Stimulated activated CD8-positive, alpha-beta memory T cell treated with anti-CD3 and anti-CD28 coated beads, Interleukin-15, amount 100 ng/mL, for 24 hours (primary cell): ENCODE measurements at places on chromosomes 12 and 14.

GRCh38 chr12:78555802-78556201, 308.8 kb upstream of the SYT1 start:
- DNase-seq, result no peak

GRCh38 chr14:104546591-104547309, 32.8 kb upstream of the C14orf180 start:
- no peak for DNase-seq

GRCh38 chr12:69204191-69204590, 35.2 kb upstream of the CPSF6 start:
- DNase-seq, result no peak

GRCh38 chr12:74456431-74456830, 81.2 kb upstream of the ATXN7L3B start:
- DNase-seq, result no peak

DNA sequence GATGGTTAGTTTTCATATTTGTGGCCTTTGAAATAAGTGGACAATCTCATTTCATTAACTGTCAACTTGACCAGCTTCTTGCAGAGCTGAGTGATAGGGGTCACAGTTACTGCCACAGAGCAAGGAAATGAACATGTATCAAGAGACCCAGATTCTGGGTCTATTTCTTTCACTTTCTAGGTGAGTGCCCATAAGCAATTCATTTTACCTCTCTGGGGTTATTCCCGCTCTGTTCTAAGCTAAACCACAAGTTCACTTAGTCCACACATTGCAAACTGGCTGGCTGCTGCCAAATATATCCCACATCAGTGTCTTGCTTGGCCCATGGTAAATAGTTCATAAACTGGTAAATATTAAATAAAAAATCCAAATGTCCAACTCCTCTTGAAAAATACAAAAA, 29.9 kb downstream of the GPHB5 start:
- no peak for DNase-seq

- no peak for DNase-seq
Observed at GRCh38 chr14:21090194-21090939, 8.1 kb downstream of the ZNF219 start.

GRCh38 chr12:53726946-53727309, 324 bp downstream of the CALCOCO1 start:
- DNase-seq, result no peak

DNA sequence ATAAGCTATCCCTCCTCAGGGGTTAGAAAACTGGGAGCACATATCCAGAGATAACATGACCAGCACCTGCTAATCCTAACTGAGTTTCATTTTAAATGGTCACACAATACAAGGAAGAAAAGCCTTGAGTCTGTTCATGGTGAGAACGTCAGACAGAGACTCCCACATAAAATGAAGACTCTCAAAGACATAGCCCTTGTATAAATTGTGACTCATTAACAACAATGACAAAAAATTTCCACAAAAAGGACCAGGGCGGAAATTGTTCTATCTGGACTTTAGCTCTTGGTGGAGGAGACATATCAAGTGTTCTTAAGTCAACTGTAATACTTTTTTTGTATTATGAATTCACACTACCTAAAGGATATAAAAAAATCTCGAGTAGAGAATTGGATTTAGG, 313.7 kb upstream of the DCN start:
- no peak for DNase-seq

DNA sequence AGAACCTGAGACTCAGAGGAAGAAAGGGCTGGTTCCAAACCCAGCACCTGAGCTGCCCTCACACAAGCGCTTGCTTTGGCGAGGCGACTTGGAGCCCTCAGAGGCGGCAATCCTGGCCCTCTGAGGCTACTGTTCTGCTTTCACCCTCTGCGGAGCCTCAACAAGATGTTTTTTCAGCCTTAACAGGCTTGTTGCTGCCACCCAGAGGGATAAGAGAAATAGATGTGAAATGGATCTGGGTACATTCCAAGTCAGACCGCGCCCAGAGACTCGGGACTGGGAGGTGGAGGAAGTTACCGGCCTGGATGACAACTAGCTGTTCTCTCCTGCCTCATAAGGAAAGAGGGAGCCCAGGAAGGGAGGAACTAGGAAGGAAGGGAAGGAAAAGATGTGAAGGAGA, 89.6 kb downstream of the TTC7B start:
- DNase-seq, result no peak

DNA sequence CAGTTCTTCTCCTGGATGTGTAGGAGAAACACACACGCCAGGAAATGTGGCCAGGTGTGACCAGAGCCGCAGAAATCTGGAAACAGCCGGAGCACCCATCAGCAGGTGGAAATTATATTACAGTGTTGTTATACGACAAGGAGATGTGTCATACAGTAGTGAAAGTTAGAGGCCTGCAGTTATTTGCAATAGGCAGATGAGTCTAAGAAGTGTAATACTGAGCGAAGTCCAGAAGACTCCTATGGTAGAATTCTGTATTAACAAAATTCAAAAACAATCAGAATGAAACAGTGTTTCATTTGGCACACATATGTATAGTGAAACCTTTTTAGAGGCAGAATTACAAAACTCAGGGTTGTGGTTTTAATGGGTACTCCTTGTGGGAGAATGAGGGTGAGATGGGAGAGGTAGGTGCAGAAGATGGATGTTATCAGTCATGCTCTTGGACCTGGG, 39.3 kb upstream of the AMN start:
- no peak for DNase-seq

DNA sequence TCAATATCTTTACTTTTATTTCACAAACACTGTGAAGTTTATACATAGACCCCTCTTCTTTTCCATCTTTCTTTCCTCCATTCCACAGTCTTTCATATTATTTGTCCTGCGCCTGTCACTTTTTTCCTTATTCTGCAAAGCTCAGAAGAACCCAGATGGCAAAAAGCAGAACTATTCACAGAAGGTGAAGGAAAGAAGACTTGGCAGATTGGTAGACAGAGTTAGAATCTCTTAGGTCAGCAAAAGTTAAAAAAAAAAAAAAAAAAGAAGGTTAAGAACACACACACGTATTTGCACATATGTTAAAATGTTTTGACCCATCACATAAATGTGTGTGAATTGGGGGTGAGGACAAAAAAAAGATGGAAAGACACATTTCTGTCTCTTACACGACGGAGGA, 50.3 kb upstream of the ABCC9 start:
- no peak for DNase-seq

GRCh38 chr14:73463411-73463810, 5.1 kb upstream of the NUMB start:
- DNase-seq, result no peak

- peak; percentile 44 for DNase-seq
Observed at GRCh38 chr12:49866859-49867569, 24.1 kb upstream of the BCDIN3D start.

GRCh38 chr12:84976133-84976532, 59.9 kb downstream of the TSPAN19 start:
- no peak for DNase-seq

- DNase-seq, result no peak
Observed at GRCh38 chr12:28603801-28604200, 413.5 kb downstream of the CCDC91 start.

GRCh38 chr14:52060080-52060479, 8.8 kb downstream of the NID2 start:
- no peak for DNase-seq

DNA sequence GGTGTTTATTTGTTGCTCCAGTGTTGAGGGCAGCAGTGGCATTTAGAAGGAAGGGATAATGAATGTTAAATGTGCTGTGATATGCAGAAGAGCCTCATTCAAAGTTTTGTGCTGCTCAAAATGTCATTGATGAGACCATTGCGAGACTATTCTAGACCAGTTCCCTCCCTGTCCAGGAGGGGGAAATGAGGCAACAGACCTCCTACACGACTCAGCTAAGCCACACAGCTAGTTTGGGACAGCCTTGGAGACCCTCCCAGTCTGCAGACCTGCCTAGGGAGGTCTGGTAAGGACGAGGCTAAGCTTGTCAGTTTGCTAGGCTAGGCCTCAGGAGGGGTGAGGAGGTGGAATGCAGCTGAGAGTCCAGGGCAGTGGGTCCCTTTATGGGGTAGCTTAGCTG, 116.0 kb downstream of the NRXN3 start:
- no peak for DNase-seq

GRCh38 chr12:60920841-60921495, 1325.1 kb downstream of the SLC16A7 start:
- DNase-seq, result no peak

DNA sequence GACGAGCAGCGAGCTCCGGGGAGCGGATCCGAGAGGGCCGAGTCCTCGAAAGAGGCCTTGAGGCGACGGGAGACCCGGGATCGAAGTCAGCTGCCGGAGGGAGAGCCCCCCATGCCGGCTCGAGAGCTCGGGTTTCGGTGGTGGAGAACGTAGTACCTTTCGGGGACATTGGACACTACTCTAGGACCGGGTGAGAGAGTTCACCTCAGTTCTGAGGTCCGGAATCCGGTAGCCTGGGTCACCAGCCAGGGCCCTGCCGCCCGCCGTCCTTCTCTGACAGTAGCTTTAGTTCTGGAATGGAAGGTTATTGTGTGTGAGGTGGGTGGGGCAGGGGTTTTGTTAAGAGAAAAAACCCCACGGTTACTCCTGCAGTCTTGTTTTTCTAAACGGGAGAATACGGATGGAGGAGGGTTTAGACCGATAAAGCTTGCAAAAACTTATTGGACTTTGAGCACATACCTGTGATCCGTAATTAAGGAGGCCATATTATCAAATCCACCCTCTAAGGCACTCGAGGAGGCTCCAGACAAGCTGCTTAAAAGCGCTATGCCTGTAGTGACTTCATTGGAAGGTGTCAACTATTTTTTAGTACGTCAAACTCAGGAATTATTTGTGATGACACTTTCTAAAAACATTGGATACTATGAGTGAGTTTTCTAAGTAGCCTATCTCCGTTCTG, 765 bp downstream of the SCYL2 start:
- DNase-seq, result peak; percentile 7

DNA sequence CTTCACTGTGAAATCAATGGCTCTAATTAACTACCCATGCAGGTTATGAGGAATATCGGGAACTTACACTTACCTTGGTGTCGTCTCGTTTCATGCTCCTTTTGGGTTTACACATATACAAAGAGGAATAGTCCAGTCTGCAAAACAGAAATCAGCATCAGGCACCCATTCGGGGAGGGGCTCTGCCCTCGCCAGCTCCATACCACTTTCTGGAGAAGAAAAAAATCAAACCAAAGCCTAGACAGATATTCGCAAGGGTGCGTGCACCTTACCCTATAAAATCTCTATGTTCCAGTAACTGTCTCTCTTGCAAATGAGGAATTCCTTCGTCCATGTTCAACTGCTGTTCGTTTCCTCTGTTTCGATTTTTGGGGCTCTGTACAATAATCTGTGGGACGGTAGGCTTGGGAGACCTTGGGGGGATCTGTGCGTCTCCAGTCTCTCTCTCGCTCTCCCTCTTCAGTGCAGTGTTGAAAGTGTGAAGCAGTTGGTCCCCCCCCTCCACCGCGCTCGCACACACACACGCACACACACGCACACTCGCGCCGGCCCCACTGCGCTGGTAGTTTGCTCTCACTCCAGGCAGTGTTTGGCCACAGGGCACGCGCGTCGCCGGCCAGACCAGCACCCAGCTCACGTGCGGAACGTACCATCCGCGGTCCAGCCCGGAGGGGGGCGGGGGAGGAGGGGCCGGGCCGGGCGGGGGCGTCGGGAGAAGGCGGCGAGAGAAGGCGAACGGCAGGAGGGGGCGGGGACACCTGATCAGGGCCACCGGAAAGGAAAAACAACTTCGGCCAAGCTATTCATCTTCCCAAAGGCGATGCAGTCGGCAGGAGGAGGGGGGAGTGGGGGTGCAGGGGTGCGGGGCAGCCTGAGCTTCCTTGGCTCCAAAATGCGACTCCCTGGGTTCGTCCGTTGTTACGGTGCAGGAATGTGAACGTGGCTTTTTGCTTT, at the start of gene BHLHE41:
Gene BHLHE41, minus strand, starts transcription at position 592 of the 954 bp plus-strand sequence. Its CDS starts 258 bp downstream, at position 334.
- no peak for DNase-seq

DNA sequence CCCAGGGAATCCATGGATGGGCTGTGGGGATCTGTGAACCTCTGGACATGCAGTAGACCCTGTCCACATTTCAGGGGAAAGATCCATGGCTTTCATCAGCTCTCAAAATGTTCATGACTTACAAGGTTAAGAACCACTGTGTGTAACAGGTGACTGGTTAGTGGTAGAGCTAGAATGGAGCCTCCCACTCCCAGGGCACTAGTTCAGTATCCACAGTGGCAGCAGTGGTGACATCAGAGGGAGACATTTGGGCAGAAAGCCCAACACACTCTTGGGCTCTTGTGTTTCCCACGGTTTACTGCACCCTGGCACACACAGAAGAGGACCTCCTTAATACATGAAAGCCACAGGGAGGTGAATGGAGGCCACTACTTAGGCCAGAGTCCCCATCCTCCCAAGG, 9.1 kb downstream of the KRT74 start:
- no peak for DNase-seq

GRCh38 chr12:107486140-107486892, 199.3 kb upstream of the PWP1 start:
- DNase-seq, result no peak

GRCh38 chr12:118126119-118126757, 9.7 kb upstream of the PEBP1 start:
- DNase-seq, result no peak

DNA sequence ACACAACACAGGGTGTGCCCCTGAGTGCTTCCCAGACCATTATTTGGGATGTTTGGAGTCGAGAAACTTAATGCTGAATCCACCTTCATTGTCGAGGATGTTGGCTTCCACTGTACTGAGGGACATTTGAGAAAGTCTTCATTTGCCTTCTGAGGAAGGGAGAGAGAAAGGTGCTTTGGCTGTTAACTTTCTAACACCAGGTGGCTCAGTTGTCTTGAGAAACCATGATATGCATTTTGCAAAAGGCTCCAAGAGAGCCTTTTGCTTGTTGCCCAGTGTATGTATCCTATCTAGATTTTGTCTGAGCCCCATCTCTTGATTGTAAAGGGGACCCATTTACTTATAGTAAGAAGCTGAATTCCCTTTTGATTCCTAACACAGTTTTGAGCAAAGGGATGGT, 28.6 kb upstream of the NRXN3 start:
- DNase-seq, result no peak

- DNase-seq, result no peak
Observed at GRCh38 chr14:62347562-62348011, 585.4 kb downstream of the SNAPC1 start.

DNA sequence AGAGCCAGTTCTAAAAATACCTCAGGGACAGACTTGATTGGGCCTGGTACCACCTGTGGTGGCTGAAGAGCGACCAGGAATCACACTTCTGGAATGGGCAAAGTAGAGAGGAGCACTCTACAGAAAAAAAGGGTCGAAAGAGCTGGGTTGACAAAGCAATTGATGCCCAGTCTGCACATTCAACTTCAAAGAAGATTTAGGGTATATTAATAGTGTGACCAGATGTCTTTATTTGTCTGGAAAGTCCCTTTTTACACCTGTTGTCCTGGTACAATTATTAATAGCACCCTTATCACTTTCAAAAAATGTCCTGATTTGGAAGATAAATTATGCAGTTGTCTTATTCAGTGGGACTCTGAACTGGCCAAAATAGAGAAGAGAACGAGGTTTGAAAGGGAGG, 137.5 kb downstream of the DYRK2 start:
- no peak for DNase-seq

GRCh38 chr12:112243255-112244110, 118.1 kb downstream of the TRAFD1 start:
- no peak for DNase-seq
